Mesendoderm (in vitro differentiated cells): ENCODE measurements at places on chromosomes 6 and 20.

DNA sequence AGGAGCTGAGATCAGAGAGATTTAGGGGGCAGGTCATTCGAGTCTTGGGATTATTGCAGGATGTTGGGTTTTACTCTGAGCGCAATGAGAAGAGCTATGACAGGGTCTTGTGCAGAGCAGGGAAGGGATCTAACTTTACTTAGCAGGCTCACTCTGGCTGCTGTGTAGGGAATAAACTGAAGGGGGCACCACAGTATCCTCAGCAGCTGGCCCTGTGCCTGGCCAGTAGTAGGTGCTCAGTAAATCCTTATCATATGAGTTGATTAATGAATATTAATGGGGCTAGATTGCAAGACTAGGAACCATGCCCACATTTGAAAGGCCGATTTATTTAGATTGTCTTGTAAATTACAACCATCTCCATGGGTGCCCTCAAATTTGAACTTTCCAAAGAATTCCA lies 4.6 kb upstream of the MDGA1 start:
- H3K27ac ChIP-seq: no peak overlapping the region
- H3K4me3 ChIP-seq: no peak overlapping the region
- peaks cover 5% of the 10 kb centered on the region for H3K4me1 ChIP-seq
- no peak for DNase-seq
- H3K36me3 ChIP-seq: no peaks in the 10 kb centered on the region
- peaks cover 17% of the 10 kb centered on the region for H3K27me3 ChIP-seq

GRCh38 chr6:111263837-111264236 lies 176.5 kb downstream of the SLC16A10 start:
- no peak overlapping the region for H3K27ac ChIP-seq
- H3K4me3 ChIP-seq: no peak overlapping the region
- H3K36me3 ChIP-seq: no peaks in the 10 kb centered on the region
- no peaks in the 10 kb centered on the region for H3K27me3 ChIP-seq

DNA sequence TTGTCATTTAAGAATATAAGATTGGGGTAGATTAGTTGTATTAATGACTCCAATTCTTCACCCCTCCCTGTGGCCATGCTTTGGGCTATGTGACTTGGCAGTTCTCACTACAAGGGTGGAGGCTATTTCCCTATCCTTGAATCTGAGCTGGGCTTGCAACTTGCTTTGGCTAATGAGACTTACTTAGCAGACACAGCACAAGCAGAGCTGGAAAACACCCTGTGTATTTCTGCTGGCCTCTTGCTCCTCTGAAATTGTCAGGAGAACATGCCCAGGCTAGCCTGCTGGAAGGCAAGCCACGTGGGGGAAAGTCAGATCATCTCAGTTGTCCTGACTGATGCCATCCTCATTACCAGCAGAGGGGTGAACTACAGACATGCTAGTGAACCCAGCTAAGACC lies 126.5 kb upstream of the HDGFL1 start:
- H3K27me3 ChIP-seq: no peaks in the 10 kb centered on the region
- no peaks in the 10 kb centered on the region for H3K36me3 ChIP-seq
- no peaks in the 10 kb centered on the region for H3K4me1 ChIP-seq
- H3K4me3 ChIP-seq: no peak overlapping the region
- no peak for DNase-seq

- H3K27me3 ChIP-seq: no peaks in the 10 kb centered on the region
- DNase-seq: no peak
- H3K27ac ChIP-seq: no peak overlapping the region
- no peaks in the 10 kb centered on the region for H3K4me1 ChIP-seq
These were observed 98.3 kb downstream of the SIM1 start for GRCh38 chr6:100366419-100366818.

- no peaks in the 10 kb centered on the region for H3K4me1 ChIP-seq
- DNase-seq: no peak
- no peak overlapping the region for H3K4me3 ChIP-seq
- no peak overlapping the region for H3K27ac ChIP-seq
- no peaks in the 10 kb centered on the region for H3K27me3 ChIP-seq
These were observed 194.8 kb downstream of the SLC35F1 start for GRCh38 chr6:118101831-118102345.

- no peak overlapping the region for H3K27ac ChIP-seq
- no peak overlapping the region for H3K4me3 ChIP-seq
- no peaks in the 10 kb centered on the region for H3K27me3 ChIP-seq
- no peak for DNase-seq
- peaks cover 4% of the 10 kb centered on the region for H3K4me1 ChIP-seq
These were observed 26.7 kb upstream of the CDKN1A start for GRCh38 chr6:36651659-36652379.

GRCh38 chr6:106411056-106411455 lies 50.5 kb downstream of the CRYBG1 start:
- no peak overlapping the region for H3K4me3 ChIP-seq
- H3K4me1 ChIP-seq: no peaks in the 10 kb centered on the region
- H3K27me3 ChIP-seq: no peaks in the 10 kb centered on the region
- no peak for DNase-seq
- H3K36me3 ChIP-seq: no peaks in the 10 kb centered on the region
